ENCODE measurements at places on chromosomes 13 and 19.

GRCh38 chr19:6767081-6767356, 216 bp downstream of the SH2D3A start:
- DNase-seq, result no peak

DNA sequence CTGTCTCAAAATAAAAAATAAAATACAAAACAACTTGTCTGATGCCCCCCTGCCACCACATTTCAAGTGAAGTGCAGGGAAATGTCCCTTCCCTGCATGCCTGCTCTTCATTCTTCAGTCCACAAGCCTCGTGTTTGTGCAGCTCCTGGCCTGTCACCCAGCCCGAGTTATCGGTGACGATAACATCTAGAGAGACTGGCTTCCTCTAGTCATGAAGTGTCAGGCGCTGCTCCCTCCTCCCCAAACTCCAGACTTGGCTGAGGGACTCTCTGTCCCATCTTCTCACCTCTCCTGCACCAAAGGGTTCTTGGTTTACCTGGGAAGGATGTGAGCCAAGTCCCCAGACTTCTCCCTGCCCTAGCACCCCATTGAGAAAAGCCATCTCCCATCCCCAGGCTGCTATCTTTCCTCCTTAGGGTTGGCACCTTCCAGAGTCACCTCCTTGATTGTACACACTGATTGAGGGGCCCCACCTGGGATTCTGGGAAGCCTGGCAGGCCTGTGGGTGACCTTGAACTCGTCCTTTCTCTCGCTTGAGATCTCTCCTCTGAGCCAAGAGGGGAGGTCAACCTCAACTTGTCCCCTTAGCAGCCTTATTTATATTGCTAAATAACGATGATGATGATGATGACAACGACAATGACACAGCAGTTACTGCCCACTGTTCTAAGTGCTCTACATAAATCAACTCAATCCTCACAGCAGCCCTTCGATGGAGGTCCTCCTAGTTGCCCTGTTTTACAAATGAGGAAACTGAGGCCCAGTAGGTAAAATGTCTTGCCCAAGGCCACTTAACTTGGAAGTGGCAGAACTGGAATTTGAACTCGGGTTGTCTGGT, 13.1 kb upstream of the PLAUR start:
- DNase-seq, result no peak

DNA sequence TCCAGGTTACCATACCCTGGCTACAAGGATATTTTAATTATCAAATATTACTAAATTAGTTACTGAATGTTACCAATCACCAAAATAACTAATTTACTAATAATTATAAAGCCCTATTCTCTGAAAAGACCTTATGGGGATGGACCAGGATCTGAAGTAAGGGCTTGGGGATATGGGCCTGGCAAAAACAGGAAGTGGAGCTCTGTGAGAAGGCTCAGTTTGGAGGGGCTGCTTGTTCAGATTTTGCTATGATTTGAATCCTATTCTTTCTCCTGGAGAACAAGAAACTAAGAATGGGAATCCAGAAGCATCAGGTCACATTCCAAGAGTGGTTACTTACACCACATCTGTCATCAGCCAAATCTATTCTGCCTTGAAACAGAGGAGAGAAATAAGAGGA, 148.1 kb downstream of the DNAJC15 start:
- no peak for DNase-seq

DNA sequence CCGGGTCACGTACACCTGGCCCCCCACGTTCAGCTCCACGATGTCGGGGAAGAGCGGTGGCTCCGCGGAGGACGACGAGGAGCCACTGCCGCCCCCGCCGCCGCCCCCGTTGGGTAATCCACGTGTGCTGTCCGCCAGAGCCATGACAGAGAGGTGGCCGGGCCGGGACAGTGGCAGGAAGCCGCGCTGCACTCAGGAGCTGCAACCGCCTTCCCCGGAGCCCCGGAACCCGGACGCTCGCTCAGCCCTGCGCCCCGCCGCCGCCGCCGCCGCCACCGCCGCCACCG, 257 bp downstream of the KCTD12 start:
- DNase-seq, result no peak

DNA sequence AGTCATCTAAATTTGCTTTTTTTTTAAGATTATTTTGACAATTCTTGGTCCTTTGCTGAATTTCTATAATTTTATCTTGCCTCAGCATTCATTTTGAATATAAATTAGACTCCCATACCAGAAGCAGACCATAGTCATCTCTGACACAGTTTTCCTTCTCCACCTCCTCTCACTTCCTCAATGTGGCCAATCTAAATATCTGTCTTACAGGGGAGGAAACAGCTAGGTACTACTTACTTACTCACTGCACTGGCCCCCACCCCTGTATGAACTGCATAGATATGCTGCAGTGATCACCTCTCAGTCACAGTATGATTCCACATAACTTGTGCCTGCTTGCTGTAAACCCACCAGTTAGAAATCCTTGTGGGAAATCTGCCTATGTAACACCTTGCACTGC, 665.6 kb downstream of the FGF9 start:
- no peak for DNase-seq

DNA sequence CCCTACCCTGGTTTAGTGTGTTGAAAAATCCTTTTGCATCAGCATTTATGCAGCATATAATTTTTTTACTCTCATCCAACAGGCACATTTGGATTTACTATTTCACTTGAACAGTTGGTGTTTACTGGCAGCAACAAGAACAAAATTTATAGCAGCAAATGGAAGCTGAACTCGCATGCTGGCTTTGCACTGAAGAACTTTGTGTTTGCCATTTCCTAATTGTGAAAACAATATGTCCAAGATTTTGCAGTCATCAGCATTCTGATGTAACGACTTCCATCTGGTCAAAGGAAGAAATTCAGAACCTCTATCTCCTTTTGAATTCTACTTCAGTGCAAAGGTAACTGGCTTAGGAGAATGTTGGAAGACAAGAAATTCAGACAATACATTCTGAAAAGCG, 131.0 kb downstream of the DLEU7 start:
- DNase-seq, result no peak

DNA sequence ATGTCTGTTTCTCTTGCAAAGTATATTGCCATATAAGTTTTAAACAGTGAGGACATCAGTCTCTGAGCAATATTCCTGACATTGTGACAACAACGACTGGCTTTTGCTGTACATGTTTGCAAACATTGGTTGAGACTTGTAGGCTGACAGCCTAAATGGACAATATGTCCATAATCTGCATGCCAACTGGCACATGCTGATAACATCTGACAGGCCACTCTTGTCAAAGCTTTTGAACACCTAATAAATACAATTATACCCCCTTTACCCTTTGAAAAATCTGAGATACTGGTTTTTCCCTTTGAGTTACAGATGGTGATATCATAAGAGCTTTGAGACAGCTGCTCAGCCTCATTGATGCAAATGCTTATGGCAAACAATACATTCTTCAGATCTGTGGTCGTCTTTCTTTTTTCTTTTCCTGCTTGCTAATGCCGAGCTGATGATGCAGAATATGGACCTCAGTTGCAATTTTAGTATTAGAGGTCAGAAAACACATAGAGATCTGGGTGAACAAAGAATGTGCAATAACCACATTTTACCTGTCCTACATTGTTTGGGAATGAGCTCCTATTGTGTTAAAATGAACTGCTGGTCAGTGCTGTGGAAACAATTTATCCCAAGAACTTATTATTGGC, 114.9 kb downstream of the RFC3 start:
- DNase-seq, result no peak

DNA sequence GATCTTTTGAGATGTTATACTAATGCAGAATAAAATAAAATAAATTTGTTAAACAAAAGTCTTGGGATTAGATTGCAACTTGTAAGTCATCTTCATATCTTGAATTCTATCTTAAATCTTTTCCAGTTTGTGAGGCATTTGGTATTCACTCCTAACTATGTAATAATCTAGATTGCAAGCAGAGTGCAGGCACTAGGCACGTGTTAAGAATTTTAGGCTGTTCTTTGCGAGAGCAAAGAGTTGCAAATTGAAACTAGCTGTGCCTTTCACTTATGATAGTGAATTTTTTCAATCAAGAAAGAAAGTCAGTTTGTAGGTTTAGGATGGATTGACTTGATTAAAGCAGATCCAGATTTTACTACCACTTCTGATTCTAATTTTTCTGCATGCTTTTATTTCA, 264.1 kb upstream of the SPRY2 start:
- DNase-seq, result no peak

GRCh38 chr19:19171821-19172532, 1.9 kb upstream of the MEF2B start:
- DNase-seq, result peak; percentile 54

DNA sequence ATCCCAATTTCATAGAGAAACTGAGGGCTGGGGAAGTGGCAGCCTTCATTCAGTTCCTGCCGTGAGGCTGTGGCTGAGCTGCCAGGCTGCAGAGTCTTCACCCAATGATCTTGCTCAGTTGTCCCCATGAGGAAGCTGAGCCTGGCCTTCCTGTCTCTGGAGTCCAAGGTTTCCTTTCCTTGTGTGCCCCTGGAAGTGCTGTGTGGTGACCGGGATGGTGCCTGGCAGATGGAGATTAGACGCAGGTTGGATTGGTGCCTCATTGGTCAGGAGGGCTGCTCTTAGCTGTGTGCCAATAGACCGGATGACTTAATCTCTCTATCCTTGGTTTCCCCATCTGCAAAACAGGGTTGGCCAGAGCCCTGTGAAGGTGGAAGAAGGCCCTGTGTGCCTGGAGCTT, 24.6 kb downstream of the DNM2 start:
- DNase-seq, result no peak

GRCh38 chr13:79749984-79750551, 269.1 kb downstream of the NDFIP2 start:
- no peak for DNase-seq

DNA sequence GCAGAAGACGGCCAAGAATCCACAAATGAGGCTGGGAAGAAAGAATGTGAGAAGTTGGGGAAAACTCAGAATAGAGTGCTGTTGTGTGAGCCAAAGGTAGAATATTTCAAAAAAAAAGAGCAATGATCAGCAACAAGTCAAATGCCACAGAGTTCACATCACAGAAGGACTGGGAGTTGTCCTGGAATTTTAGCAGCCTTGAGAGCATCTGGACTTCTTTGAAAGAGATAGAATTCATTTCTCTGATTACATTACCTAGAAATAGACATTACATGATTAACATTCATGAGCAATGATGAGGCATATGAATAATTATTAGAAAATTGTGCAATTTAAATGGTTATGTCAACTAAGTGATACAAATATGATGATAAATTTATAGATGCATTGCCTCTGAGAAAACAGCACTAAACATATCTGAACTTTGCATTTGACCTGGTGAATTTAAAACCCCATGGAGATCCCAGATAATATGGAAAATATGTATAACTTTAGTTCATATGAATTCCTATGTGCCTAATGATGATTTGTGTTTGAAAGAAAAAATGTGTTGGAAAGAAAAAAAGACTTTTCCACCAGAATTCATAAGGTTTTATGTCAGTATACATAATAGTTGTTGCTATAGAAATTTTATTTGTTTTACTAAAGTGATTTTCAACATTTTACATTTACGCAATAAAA, 186.2 kb downstream of the POSTN start:
- DNase-seq, result no peak

DNA sequence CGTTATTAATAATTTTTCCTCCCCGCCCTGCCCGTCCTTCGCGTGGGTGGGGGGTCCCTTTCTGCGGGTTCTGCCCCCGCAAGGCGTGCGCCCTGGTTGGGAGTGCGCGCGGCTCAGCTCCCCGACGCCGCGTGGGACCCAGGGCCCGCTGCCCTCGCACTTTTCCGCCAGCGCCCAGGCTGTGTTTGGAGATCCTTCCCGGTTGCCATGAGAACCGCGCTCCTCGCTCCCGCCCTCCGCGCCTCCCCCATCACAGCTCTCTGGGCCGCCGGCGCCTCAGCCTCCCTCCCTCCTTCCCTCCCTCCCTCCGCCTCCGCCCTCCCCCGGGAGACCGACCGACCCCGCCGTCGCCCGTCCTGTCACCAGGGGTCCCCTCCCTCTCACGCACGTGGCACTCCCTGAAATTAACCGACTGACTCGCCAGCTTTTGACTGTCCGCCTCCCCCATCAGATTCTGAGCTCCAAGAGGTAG, 2.4 kb upstream of the SSBP4 start:
- peak; percentile 78 for DNase-seq

GRCh38 chr13:43848001-43848649, 31.4 kb downstream of the CCDC122 start:
- DNase-seq, result no peak

DNA sequence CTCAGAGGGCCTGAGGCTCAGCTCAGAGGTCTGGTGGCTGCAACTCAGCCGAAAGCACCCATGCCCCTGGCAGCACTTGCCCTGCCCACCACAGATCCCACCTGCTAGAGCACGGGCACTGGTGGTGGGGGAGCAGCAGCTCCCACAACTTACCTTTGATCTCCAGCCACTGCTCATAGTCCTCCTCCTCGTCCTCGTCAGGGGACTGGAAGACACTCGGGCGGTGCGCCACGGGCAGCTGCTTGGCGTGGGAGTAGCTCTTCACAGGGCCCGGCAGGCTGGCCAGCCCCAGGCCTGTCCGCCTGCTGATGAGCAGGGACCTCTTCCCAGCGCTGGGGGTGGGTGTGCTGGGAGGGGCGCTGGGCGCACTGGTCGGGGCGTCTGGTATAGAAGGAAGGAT, 14.6 kb downstream of the SUGP1 start:
- DNase-seq, result no peak

DNA sequence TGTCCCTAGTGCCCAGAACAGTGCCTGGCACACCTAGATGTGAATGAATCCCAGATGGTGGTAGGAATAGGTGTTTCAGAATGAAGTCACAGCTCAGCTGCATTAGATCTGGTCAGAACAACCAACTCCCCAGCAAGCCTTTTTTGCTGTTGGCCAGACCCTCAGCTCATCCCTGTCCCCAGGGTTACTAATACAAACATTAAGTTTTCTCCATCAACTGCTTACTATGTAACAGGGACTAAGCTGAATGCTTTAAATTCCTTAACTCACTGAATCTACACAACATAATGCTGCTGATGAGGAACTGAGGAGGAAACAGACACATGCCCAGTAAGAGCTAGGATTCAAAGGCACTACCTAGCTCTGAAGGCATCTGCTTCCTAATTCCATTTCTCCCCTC, 18.8 kb downstream of the SMG9 start:
- no peak for DNase-seq

DNA sequence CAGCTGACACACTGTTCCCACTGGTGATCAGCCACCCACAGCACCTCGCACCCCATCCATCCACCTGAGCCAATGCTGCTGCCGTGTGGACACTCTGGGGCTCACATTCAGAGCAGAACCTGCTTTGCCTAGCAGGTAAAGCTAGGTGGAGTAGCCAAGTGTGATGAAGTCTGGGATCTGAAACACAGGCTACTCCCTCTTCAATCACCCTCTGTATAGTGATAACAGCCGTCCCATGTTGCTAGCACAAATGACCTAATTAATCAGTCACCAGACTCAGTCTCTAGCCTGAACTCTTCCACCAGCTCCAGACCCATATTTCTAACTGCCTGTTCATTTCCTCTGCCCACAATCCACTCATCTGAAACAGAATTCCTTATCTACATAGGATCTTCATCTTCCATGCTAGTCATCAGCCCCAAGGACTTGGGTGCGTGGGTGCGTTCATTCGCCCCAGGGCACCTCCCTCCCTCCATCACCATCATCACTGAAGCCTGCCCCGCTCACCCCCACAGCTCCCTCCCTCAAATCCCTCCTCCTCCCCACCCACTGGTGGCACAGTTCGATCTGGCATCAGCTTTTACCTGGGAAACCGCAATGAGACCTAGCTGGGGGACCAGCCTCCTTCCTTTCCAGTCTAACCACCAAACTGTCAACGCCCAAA, 19.8 kb downstream of the STK24 start:
- DNase-seq, result no peak

Data from SHP77 (cell line).